Activated CD8-positive, alpha-beta T cell treated with anti-CD3 and anti-CD28 coated beads for 36 hours (primary cell): ENCODE measurements at places on chromosomes 2 and 18. TPM values are rescaled to one million over a fixed set of nuclear protein-coding genes. Genes with fewer than 3 reads are reported as not detected.

- no peak for DNase-seq
These were observed 222.8 kb upstream of the TMEM200C start for GRCh38 chr18:6118080-6118479.

DNA sequence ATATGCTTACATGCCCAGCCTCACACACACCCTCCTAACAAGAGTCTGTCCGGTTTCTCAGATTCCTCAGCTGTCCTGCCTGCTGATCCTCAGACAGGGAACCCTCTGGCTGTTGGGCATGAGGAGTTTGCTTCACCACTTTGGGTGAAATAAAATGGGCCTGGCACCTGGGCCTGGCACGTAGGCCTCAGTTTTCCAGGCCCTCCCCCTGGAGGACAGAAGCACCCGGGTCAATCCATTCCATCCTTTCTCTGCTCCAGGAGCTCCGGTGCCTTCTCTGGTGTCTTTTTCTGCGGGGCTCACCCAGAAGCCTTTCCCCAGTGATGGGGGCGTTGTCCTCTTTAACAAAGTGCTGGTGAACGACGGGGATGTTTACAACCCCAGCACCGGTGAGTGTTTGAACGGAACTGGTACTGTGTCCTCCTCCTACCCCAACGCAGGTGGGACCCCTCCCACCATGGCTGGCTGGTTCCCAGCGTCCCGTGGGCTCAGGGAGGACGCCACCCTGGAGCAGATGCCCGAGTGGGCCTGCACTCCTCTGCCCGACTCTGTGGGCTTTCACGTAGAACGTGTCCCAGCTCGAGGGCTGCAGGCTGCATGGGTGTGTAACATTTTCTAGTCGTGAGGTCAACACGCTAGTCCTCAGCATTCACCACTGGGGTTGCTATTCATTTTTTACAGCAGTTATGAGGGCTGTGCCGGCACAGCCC is 62.8 kb downstream of the EMILIN2 start:
- DNase-seq, result no peak

The XIRP2 gene
- not detected for total RNA-seq

DNA sequence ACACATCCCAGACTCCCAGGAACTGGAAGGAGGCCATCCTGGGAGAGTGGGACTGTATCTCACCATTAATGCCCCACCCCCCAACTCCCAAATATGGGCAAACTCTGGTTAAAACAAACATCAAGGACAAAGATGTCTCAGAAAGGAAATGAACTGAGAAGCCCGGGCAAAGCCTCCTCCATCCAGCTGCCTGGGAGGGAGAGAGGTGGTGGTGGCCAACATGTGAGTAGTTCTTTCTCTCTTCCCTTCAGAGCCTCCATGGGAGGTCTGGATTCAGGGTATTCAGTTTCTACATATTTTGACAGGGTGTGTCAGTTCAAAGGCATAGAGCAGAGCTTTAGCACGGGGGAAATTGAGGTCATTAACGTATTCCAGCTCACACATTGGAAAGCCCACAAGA is 57.5 kb downstream of the CXCR4 start:
- DNase-seq, result no peak

- no peak for DNase-seq
These were observed 9.0 kb downstream of the ALKAL2 start for GRCh38 chr2:278927-279320.

DNA sequence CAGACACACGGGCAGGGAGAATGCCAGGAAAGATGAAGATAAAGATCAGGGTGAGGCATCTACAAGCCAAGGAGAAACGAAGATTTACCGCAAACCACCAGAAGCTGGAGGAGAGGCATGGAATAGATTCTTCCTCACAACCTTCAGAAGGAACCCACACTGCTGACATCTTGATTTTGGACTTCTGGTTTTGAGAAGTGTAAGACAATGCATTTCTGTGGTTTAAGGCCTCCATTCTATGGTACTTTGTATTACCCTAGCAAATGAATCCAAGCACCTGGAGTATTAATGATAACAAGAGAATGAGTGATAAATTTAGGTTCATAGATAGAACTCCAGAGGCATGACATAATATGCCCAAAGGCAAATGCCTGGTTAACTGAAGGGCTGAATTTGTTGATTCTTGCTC is 11.8 kb upstream of the FN1 start:
- DNase-seq, result no peak

- no peak for DNase-seq
These were observed 34.8 kb downstream of the FAM171B start for GRCh38 chr2:186728631-186729030.

The SERPINB2 gene
- total RNA-seq, result not detected

GRCh38 chr2:143545059-143545948 is 416.1 kb downstream of the ARHGAP15 start:
- DNase-seq, result peak; percentile 18

DNA sequence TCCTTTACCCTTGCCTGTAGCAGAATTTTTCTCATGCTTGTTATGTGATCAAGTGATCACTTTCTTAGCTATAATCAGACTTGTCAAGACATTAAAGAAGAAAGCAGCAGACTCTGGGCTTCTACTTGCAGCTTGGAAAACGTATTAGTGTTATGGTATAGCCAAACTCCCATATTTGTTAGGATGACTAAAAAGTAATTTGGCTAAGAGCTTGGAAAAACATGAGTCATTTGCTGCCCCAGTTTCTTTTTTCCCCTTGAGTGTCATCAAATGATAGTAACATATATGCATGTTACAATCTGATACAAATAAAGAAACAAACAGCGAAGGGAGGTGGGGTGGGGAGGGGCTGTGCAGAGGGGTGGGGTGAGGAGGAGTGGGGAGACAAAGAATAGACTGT is 155.5 kb downstream of the IKZF2 start:
- DNase-seq, result no peak

- DNase-seq, result no peak
These were observed 130.2 kb downstream of the NCKAP5 start for GRCh38 chr2:133438026-133438425.

DNA sequence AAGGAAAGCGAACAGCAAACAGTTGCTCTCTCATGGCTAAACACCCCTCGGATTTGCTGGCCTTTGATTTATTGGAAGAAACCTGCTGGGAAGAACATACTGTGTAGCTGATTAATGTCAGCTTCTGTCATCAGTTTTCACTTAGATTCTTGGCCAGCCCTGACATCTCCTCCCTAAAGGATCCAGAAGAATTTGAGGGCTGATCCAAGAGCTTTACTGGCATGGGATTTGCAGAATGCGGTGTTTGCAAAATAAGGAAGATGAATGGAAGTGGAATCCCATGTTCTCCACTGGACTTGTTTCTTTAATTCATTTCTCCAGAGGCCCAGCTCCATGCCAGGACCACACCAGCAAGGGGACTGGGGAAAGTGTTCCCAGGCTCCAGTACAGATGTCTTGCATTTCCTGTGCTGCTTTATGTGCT is 80.5 kb downstream of the RDH14 start:
- no peak for DNase-seq

DNA sequence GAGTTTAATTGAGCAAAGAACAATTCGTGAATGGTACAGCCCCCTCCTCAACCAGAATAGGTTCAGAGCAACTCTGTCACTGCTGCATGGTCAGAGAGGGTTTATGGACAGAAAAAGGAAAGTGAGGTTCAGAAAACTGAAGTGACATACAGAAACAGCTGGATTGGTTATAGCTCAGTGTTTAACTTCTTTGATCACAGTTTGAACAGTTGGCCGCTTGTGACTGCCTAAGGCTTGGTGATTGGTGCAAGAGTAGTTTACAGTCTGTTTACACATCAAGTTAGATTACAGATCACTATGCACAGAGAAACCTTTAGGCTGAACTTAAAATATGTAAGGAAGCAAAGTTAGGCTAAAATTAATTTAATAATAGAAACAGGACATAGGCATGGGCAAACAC is 459.2 kb downstream of the KCNJ3 start:
- no peak for DNase-seq
